Hematopoietic multipotent progenitor cell treated with erythropoietin and hydrocortisone succinate and interleukin-3 and kit ligand, for 4 days (in vitro differentiated cells): ENCODE measurements at places on chromosomes 6 and 20.

DNA sequence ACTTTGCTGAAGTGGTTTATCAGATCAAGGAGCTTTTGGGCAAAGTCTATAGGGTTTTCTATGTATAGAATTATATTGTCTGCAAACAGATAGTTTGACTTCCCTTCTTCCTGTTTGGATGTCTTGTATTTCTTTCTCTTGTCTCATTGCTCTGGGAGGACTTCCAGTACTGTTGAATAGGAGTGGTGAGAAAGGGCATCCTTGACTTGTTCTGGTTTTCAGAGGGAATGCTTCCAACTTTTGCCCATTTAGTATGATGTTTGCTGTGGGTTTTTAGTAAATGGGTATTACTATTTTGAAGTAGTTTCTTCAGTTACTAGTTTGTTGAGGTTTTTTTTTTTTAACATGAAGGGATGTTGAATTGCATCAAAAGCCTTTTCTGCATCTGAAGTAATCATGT lies 36.1 kb downstream of the KCNS1 start:
- no peak for DNase-seq

GRCh38 chr20:35953387-35954199 lies 709 bp downstream of the SCAND1 start:
- DNase-seq, result peak; percentile 69

GRCh38 chr6:126804332-126805064 lies 314.0 kb upstream of the RSPO3 start:
- DNase-seq, result peak; percentile 68

DNA sequence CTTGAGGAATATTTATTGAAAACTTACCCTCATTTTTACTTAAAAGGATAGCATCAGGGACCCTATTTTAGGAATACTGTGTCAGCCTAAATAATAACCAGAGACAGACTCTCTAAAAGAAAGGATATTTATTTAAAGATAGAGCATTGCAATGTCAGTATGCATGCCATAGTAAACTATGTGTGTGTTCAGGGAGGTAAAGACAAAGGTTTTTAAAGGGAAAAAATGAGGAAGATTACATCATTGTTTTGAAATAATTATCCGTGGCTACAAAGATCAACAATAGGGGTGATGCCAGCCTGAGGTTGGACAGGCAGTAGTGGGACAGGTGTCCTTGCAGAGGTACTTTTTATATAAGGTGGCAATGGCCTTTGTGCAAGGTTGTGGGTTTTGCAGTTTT lies 23.7 kb upstream of the CFAP206 start:
- no peak for DNase-seq

DNA sequence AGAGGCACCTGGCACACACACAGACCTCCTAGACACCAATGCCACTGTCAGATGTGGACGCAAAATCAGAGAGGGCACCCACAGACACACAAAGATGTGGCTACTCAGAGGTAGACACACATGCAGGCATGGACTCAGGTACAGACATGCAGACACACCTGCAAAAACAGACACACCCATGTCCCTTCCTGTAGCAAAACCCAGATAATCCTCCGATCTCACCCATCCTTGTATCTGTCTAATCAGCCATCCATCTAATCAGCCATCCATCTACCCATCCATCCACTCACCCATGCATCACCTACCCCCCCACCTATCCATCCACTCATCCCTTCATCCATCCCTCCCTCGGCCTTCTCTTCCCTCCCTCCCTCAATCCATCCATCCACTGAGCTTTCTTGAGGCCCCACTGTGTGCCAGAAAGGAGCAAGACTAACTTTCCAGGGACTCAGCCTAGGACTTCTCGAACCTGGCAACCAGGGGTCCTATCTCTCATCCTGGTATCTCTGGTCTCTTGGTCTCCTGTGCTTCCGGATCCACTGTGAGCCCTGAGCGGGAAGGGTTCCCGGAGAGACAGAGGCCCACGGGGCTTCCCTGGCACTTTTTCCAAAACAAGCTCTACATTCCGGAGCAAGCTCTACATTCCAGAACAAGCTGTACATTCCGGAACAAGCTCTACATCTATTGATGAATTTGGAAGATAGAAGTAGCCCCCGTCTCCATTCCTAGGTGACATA lies 1.1 kb upstream of the TGM2 start:
- DNase-seq, result no peak

- DNase-seq, result peak; percentile 88
Observed at GRCh38 chr20:37357481-37358365, 11.8 kb downstream of the SRC start.

DNA sequence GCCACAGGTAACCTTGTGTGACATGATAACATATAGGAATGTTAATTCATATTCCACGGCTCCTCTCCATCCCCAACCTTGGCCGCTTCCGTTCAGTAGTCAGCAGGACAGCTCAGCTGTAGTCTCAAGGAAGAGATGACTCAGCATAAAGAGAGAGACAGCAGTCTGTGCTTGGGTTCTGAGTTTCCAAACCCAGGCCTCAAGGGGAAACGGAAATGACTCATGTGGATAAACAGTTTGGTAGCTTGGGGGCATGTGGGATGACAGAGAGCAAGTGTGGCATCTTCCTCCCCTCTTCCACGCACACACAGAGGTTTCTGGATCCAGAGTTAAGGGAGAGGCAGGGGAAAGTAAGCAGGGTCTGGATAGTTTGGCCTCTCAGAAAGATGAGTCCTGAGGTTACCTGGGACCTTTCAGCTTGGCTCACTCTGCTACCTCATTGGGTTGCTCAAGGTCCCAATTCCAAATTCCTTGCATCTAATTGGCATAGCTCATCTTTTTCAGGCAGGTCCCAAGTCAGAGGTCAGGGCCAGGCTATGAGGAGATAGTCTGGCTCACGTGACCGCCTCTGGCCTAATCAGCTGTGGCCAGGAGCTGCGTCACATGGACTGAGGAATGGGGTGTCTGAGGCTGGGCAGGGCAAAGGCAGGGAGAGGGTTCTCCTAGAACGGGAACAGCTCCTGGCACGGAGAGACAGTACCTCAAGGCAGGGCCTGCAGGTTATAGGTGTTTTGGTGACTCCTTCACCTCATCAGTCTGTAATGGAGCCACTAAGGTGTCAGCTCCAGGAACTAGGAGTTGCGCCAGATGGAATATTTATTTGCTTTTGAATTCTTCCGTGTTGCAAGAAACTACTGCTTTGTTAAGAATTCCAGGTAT lies 36.5 kb upstream of the MLN start:
- DNase-seq, result peak; percentile 92

DNA sequence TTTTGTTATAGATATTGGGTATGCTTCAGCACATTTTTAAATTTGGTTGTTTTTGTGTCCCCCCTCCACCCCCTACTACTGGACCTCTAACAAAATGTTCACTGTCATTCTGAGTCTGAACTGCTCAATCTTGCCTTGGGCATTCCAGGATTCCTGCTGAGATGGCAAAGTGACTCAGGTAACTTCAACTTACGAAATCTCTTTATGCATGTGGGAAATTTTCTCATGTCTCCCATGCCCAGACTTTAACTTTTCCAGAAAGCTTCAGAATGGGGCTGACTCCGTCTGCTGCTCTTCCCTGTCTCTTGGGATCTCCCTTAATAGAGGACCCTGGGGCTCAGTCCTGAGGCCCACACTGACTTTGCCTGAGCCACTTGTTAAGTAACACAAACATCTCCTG lies 14.0 kb downstream of the CYP39A1 start:
- DNase-seq, result no peak

GRCh38 chr6:119881416-119881815 lies 531.9 kb upstream of the MAN1A1 start:
- DNase-seq, result no peak

DNA sequence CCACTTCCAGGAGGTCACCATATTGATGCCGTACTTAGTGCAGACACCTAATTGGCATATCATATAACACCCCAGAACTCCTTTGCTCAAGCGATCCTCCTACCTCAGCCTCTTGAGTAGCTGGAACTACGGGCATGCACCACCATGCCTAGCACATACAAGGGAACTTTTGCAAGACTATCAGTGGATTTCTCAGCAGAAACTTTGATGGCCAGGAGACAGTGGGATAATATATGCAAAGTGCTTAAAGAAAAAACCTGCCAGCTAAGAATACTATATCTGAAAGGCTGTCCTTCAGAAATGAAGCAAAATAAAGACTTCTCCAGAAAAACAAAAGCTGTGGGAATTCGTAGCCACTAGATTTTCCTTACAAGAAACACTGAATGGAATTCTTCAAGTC lies 387.1 kb downstream of the DHX35 start:
- no peak for DNase-seq

DNA sequence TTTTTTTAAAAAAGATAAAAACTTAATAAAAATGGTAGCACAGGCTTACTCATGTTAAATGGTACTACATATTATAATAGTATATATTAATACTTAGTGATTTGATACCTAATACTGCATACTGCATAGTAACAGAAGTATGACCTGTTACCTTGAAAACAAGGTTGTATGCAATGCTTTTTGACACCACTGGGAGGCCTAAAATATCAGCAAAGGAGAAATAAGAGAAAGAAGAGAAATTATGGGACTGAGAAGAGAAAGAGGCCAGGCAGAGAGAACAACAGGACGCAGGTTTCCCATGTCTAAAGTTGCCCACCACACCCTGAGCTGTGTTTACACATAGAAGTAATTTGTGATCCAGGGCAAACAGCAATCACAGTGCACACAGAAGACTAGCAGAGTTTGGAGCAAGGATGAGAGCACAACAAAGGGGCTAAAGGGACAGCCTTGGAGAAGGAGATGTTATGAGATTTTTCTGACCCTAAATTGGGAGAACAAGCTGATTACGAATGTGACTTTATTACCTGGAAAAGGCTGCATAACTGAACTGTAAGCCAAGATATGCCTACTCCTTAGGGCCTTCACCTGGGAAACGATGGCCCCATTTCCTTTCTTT lies 73.2 kb downstream of the ROS1 start:
- peak; percentile 13 for DNase-seq

DNA sequence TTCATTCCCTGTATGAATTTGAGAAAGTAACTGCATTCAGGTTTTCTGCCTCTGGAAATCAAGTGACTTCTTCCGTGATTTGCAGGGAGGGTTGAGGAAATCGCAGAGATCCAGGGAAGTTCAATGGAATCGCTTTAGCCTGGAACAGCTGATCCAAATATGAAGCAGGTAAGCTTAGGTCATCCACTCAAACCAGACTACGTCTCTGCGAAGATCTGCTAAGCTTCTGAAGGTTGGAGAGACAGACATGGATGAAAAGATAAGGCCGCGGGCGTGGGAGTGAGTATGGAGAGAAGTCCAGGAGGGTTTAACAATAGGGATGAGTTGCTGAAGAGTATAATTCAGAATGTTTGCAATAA lies 34.2 kb upstream of the BTN3A2 start:
- DNase-seq, result peak; percentile 44

- DNase-seq, result peak; percentile 31
Observed at GRCh38 chr20:52379723-52380336, 188.3 kb upstream of the ZFP64 start.

GRCh38 chr20:10625641-10626040 lies 48.2 kb downstream of the JAG1 start:
- DNase-seq, result no peak

DNA sequence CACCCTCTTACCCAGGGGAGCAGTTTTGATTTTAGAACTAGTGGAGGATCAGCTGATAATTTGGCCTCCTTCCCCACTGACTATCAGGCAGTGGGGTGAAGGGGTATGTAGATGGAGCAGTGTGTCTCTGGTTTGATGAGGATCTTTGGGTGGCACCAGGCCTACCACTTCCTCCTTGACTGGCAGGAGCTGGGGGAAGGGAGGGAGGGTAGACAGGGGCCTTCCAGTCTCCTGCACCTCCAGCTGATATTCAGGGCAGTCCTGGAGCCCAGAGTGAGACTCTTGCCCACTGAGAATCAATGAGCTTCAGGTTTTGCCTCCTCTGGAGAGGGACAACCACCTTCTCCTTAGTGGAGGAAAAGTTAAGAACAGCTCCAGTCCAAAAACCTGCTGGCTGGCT lies 3.2 kb downstream of the DEF6 start:
- peak; percentile 85 for DNase-seq

- no peak for DNase-seq
Observed at GRCh38 chr6:530425-530824, 126.5 kb downstream of the HUS1B start.

- peak; percentile 84 for DNase-seq
Observed at GRCh38 chr20:25058051-25058846, at the start of gene ACSS1. ACSS1 (minus strand) TSS chr20:25058139; CDS start chr20:25058102, 37 bp downstream.

DNA sequence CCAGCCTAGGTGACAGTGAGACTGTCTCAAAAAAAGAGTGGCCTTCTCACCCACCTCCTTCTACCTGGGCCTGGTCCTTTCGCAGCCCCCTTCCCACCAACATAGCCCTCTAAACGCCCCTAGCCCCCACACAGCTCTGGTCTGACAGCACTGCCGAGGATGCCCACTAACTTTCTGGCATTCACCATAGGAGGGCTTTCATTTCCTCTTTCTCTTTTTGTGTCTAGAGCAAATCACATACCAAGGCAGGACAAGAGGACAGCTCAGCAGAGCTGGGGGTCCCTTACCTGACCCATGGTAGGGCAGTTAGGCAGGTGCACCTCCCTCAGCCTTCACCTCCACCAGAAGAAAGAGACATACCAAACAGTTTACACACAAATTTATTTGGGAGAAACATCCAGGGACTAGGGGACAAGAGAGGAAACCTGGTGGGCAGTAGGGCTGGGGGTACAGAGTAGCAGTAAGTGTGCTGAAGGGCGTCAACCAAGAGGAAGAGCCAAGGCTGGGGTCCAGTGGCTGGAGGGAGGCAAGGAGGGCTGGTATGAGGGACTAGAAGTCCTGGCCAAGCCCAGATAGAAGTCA lies 4.5 kb downstream of the LY6G5C start:
- no peak for DNase-seq

GRCh38 chr6:111865909-111866546 lies 7.2 kb downstream of the FYN start:
- DNase-seq, result no peak

GRCh38 chr20:57831993-57832585 lies 122.3 kb upstream of the PMEPA1 start:
- DNase-seq, result no peak

- no peak for DNase-seq
Observed at GRCh38 chr6:45743028-45743615, 272.5 kb downstream of the CLIC5 start.
